ENCODE measurements at places on chromosomes 6 and 20. TPM values are rescaled to one million over a fixed set of nuclear protein-coding genes. Genes with fewer than 3 reads are reported as not detected.

GRCh38 chr20:49541733-49542513, 26.0 kb downstream of the PTGIS start:
- peak; percentile 78 for DNase-seq

- DNase-seq, result peak; percentile 44
Observed at GRCh38 chr6:156779206-156780094, 2.3 kb downstream of the ARID1B start.

DNA sequence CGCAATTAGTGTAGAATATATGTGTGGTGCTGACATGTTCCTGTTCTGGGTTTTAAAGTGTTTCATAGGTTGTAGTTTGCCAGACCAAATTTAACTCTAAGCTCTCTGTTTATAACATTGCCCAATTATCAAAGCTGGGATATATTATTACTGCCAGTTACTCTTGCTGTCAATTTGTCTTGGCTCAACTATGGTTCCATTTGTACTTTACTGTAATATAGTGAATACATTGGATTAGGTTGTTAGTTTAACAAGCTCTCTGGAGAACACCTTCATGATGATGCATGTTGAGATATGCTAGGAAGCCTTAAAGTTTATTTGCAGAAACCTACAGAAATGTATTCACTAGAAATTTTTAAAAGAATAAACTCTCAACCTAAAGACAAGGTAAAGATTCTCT, 259.6 kb downstream of the ZFAND3 start:
- no peak for DNase-seq

GRCh38 chr6:135161411-135162395, 19.4 kb upstream of the MYB start:
- DNase-seq, result no peak

DNA sequence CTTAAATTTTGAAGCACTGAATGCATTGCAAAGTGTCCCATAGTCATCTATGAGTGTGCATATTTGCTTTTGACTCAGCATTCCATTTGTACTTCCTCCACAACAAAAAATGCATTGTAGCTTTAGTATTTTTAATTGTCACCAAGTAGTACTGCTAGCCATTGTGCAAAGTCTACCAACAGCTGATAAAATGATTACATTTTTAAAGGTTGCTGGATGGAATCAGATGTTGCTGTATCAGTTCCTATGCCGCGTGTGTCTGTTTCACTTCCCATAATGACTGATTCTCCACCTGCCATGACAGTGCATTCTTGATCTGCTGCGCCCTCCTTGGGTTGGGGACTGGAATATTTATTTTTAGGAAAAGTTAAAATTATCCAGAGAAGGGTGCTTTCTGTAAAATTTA, 41.2 kb downstream of the SLX4IP start:
- no peak for DNase-seq

DNA sequence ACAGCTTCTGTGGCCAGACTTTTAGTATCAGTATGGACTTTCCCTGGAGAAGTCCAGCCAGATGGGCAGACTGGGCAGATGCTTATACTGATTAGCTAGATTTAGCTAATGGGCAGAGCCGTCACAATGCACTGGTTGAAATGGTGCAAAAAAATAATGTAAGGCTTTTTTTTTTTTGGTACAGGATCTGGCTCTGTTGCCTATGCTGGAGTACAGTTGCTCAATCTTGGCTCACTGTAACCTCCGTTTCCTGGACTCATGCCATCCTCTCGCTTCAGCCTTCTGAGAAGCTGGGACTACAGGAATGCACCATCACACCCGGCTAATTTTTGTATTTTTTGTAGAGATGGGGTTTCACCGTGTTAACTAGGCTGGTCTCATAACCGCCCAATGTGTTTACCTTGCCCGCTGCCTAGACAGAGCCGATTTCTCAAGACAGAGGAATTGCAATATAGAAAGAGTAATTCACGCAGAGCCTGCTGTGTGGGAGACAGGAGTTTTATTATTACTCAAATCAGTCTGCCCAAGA, 16.4 kb upstream of the KIFC1 start:
- DNase-seq, result peak; percentile 72

- no peak for DNase-seq
Observed at GRCh38 chr6:14921878-14922671, 323.8 kb upstream of the JARID2 start.

GRCh38 chr6:125952764-125953501, 3.6 kb upstream of the HINT3 start:
- peak; percentile 56 for DNase-seq

GRCh38 chr6:46052479-46052878, 36.8 kb upstream of the CLIC5 start:
- no peak for DNase-seq

- DNase-seq, result peak; percentile 81
Observed at GRCh38 chr6:132797951-132798868, at the start of gene SLC18B1. TSS of gene SLC18B1 (minus strand) at chr6:132798637. CDS start at chr6:132798456, 181 bp downstream.

GRCh38 chr6:170038708-170039107, 252.2 kb downstream of the DLL1 start:
- peak; percentile 30 for DNase-seq

DNA sequence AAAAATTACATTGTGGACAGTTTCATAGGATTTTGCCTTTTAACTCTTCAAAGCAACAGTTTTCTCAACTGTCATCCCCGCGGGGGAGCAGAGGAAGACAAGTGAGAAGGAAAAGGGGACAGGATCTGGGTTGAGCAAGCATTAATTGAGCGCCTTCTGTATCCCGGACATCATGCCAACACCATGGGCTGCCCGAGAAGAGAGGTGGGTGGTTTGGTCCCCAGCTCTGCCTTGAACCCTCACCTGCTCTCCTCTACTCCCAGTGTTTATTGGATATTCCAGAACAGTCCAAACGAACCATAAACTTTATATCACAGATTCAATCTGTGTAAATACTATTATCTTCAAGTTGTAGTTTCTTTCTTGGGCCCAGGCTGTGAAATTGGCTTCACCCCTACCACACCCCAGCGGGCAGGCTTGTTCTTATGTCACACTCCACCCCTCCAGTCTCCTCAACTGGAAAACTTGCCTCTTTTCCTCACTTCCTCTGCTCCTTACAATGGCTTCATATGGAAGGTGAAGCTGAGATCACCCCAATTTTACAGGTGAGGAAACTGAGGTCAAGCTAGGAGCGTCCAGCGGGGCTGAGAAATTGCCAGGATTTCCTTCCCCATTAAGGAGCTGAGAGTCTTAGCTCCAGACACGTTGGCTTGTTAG, 6.0 kb downstream of the PCK1 start:
- no peak for DNase-seq

- DNase-seq, result peak; percentile 30
Observed at GRCh38 chr20:61934716-61935530, 130.8 kb downstream of the TAF4 start.

DNA sequence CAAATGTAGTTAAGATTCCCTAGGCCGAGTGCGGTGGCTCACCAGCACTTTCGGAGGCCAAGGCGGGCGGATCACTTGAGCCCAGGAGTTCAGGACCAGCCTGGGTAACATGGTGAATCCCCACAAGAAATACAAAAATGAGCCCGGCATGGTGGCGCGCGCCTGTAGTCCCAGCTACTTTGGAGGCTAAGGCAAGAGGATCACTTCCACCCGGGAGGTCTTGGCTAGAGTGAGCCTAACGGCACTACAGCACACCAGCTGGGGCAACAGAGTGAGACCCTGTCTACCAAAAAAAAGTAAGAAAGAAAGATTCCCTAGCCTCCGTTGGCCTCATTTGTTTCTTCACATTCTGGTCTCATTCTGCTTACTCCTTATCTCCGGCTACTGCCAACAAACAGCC, 1.2 kb downstream of the ESF1 start:
- DNase-seq, result no peak

GRCh38 chr6:157699777-157700636, 123.0 kb upstream of the SNX9 start:
- no peak for DNase-seq

GRCh38 chr6:2404211-2404929, 159.0 kb upstream of the GMDS start:
- DNase-seq, result no peak

DNA sequence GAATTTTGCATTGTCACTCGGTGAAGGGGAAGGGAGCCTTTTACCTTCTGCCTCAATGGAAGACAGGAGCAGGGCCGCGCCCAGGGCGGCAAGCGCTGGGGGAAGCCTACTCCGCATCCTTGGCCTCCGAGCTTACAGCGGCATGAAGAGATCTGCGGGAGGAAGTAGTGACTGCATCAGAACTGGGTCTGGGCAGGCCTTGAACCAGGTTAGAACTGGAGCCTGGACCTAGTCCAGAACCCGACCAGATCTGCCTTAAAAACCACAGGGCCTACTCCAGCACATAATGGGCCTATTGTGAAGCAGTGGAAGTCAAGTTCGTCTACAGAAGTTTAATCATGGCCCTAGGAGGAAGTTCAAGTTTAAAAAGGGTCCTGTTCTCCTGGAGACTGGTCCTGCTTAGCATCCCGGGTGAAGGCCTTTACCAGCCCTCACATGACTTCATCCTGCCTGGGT, 3.1 kb downstream of the COL12A1 start:
- no peak for DNase-seq

- no peak for DNase-seq
Observed at GRCh38 chr6:106823732-106824351, 150.7 kb downstream of the CD24 start.

GRCh38 chr6:85494547-85495536, 45.0 kb downstream of the NT5E start:
- no peak for DNase-seq

Gene FAM162B
- total RNA-seq, result not detected

Gene BTNL2
- total RNA-seq, result not detected

Gene PLN
- 16.8 TPM for total RNA-seq

Gene GJA10
- not detected for total RNA-seq

Gene ELMO2
- 24.3 TPM for total RNA-seq

Gene MLN
- total RNA-seq, result not detected

Gene RHAG
- total RNA-seq, result not detected

Gene CRISP2
- not detected for total RNA-seq

Gene ERGIC3
- 189 TPM for total RNA-seq

Gene SASH1
- 17.2 TPM for total RNA-seq
